ENCODE measurements at places on chromosomes 6 and 20. TPM values are rescaled to one million over a fixed set of nuclear protein-coding genes. Genes with fewer than 3 reads are reported as not detected.

BANF2 gene
- polyA plus RNA-seq, result not detected

IRF4 gene
- polyA plus RNA-seq, result not detected

- no peak for DNase-seq
Measured at GRCh38 chr20:49186535-49187329, 1.4 kb downstream of the STAU1 start.

DNA sequence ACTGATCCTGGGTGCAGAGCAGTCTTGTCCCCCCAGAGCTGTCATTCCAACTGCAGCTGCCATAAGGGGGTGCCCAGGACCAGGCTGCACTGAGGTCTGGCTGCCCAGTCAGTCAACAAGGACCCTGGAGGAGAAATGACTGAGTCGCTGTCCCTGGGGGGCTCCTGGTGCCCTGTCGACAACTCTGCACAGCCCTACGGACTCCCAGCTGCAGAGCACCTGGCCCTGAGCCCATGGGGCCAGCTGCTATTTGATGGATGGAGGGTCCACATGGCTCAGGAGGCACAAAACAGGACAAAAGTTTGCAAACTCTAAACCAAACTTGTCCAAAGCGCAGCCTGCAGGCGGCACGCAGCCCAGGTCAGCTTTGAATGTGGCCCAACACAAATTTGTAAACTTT is 46.3 kb upstream of the RPS6KA2 start:
- DNase-seq, result no peak

DNA sequence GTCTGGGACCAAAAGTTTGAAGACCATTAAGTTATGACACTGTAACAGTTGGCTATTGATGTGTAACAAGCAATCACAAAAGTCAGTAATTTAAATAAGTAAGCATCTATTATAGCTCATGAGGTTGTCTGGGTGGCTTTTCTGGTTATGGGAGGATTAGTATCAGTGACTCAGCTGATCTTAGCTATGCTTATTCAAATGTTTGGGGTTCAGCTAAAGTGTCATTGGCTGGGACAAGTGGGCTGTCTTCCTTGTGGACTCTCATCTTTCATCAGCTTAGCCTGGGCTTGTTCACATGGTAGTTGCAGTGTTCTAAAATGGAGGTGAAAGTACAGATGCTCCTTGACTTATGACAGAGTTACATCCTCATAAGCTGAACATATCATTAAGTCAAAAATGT is 74.6 kb upstream of the LAMP5 start:
- DNase-seq, result no peak
